ENCODE measurements at places on chromosomes 1 and 21.

DNA sequence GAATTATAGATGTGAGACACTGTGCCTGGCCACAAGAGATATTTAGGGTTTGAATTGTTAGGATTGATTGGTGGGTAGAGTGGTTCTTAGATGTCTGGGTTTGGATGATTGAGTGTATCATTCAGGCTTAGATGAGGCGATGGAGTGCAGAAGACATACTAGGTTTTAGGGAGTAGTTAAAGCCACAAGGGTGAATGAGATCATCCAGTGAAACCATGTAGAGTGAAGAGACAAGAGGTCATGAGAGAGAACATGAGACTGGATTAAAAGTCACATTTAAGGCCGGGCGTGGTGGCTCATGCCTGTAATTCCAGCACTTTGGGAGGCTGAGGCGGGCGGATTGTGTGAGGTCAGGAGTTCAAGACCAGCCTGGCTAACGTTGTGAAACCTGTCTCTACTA is 37.2 kb downstream of the ZFYVE9 start:
- DNase-seq = no peak

GRCh38 chr1:245291351-245291750 is 136.6 kb downstream of the KIF26B start:
- no peak for DNase-seq

DNA sequence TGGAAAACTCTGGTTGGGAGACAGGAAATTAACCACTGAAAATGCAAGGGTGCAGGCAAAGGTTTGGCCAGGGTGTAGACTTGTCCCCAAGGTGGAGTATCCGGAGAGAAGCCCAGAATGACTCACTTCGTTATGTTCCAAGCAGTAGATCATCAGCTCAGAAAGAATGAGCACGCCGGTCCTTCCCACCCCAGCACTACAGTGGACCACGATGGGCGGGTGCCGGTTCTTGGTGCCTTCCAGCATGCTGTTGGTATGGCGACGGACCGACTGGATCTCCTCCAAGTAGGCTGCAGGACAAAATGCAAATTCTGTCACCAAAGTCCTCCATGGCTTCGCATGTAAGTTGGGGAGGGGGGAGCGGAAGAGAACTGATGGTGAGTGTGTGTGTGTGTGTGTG is 83.4 kb downstream of the SMYD2 start:
- DNase-seq = no peak

GRCh38 chr21:42303443-42303842 is 11.8 kb downstream of the TFF3 start:
- DNase-seq = no peak

GRCh38 chr1:67893126-67893495 is 59.8 kb upstream of the GNG12 start:
- no peak for DNase-seq

DNA sequence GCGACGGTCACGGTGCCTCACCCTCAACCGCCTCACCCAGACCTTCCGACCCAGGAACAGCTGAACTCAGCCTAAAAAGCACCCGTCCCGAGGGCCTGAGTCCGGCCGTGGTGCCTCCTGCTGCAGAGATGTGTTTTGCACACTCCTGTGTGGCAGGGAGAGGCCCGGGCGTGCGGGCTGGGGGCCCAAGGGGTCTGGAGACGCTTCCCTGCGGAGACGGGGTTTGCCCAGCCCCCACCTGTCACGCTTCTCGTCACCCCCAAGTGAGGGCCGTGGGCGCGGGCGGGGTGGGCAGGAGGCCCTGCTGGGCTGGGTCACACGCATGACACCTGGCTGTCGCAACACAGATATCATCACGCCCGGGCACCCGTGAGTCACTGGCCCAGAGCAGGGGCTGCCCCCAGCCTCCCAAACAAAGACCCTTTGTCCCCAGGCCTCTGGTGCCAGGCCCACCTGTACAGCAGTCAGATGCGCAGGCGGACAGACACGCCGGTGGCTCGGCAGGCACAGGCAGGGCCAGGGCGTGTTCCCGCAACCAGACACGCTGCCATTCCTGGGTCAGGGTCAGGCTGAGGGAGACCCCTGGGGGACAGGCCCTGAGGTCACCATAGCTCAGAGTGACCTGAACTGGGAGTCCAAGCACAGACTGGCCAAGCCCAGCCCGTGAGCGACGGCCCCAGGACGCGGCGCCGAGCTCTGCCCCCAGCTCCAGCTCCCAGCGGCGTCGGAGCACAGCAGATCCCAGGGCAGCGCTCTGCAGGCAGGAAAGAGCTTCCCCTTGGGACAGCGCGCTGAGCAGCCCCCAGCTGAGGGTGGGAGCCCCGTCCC is 6.1 kb downstream of the B3GALT6 start:
- no peak for DNase-seq

DNA sequence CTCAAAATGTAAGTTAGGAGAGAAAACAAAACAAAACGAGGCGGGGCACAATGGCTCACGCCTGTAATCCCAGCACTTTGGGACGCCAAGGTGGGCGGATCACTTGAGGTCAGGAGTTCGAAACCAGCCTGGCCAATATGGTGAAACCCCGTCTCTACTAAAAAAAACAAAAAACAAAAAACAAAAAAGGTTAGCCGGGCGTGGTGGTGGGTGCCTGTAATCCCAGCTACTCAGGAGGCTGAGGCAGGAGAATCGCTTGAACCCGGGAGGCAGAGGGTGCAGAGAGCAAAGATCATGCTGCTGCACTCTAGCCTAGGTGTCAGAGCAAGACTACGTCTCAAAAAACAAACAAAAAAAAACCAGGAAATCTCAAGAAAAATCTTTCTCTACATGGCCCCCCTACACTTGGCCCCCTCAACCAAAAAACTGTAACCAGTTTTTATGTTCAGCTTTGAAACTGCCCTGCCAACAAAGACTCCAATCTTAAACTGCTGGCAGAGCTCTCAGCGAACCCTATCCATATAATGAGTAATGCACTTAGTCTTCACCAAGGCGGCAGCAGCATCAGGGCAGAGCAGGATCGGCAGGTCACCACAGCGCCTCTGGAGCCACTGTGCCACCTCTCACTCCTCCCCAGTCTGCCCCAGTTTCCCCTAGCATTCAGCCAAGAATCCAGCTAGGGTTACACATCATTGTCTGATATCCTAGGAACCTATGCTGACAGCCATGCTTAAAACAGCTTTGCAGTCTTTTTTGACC is 71.7 kb downstream of the JAK1 start:
- no peak for DNase-seq

DNA sequence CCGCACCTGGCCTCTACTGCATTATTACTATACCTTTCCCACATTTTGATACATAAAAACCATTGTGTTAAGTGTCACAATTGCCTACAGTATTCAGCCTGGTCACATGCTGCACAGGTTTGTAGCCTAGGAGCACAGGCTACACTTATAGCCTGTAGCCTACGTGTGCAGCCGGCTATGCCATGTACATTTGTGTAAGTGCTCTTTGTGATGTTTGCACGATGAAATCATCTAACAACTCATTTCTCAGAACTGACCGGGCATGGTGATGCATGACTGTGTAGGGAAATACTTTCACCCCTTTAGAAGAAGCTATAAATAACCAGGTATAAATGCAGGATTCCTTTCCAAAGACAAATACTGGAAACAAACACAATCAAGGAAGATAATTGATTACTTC is 12.1 kb downstream of the ERG start:
- DNase-seq = no peak

- no peak for DNase-seq
These were observed 23.1 kb downstream of the SLC26A9 start for GRCh38 chr1:205920159-205920558.

DNA sequence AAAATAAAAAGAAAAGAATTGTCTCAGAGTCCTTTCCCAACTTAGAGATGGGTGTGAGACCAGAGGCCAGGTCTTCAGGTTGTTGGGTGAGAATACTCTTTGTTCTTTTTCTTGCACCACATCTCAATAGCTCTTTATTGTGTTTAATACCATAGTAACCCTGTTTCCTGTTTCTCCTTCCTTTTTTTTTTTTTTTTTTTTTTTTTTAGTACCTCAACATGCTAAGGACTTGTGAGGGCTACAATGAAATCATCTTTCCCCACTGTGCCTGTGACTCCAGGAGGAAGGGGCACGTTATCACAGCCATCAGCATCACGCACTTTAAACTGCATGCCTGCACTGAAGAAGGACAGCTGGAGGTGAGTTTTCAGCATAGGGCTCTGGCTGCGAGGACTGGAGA is 24.4 kb downstream of the CELF3 start:
- DNase-seq = no peak

GRCh38 chr1:178540646-178541045 is 27.7 kb downstream of the TEX35 start:
- no peak for DNase-seq

DNA sequence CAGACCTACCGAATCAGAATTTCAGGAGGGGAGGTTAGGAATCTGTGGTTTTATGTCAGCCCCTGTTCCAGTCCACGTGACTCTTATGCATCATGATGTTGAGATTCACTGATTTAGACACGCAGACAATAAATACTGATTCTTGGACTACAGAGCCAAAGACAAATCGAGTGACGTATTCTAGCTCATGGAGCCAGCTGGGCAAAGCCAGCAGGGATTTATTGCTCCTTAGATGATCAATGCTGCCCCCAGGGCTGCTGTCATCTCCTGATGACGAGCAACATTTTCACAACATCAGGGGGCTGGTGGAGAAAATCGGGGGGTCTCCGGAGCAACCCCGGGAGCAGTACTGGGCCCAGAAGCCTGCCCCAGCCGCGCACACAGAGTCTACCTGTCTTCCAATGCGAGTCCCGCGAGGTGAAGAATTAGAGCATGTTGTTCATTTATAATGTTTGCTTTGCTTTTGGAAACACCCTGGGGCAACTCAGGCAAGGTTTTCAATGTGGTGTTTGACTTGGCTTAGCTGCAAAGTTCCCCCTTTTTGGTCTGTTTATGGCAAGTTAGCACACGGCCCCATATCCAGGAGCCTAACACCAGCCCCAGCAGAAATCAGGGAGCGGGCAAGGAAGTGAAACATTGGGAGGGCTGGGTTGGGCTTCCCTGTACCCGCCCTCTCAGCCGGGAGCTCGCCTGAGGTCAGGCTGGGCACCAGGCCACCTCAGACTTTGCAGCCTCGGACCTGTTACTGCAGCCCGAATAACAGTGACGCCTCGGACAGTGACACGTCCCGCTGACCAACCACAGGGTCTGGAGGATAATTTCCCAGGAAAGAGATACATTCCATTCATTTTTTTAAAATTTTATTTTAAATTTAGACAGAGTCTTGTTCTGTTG is 19.9 kb upstream of the CLDN14 start:
- no peak for DNase-seq

- DNase-seq = peak; percentile 21
These were observed 1.7 kb downstream of the CEP170 start for GRCh38 chr1:243253211-243253925.

- no peak for DNase-seq
These were observed 352.4 kb upstream of the RUNX1 start for GRCh38 chr21:35401476-35401875.

DNA sequence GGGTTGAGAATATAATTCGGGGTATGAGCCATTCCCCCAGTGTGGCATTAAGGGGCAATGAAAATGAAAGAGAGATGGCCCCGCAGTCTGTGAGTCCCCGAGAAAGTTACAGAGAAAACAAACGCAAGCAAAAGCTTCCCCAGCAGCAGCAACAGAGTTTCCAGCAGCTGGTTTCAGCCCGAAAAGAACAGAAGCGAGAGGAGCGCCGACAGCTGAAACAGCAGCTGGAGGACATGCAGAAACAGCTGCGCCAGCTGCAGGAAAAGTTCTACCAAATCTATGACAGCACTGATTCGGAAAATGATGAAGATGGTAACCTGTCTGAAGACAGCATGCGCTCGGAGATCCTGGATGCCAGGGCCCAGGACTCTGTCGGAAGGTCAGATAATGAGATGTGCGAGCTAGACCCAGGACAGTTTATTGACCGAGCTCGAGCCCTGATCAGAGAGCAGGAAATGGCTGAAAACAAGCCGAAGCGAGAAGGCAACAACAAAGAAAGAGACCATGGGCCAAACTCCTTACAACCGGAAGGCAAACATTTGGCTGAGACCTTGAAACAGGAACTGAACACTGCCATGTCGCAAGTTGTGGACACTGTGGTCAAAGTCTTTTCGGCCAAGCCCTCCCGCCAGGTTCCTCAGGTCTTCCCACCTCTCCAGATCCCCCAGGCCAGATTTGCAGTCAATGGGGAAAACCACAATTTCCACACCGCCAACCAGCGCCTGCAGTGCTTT is 9.4 kb downstream of the PROX1 start:
- no peak for DNase-seq

DNA sequence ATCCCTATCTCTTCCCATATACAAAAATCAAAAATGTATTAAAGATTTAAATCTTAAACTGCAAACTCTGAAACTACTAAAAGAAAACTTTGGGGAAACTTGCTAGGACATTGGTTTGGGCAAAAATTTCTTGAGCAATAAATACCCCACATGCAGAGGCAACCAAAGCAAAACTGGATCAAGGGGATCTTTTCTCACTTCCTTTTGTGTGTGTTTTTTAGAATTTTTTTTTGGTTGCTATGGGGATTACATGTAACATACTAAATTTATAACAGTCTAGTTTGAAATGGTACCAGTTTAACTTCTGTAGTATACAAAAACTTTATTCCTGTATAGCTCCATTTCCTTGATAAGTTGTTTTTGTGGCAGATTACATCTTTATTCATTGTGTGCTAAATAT is 16.8 kb downstream of the MAST2 start:
- no peak for DNase-seq

DNA sequence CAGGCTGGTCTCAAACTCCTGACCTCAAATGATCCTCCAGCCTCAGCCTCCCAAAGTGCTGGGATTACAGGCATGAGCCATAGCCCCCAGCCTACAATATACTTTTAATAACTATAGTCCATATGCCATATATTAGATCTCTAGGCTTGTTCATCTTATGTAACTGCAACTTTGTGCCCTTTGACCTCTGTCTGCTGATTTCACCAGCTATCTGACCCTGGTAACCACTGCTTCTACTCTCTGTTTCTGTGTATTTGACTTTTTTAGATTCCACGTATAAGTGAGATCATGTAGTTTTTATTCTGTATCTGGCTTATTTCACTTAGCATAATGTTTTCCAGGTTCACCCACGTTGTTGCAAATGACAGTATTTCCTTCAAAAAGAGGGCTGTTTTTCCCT is 25.5 kb downstream of the STUM start:
- no peak for DNase-seq

- no peak for DNase-seq
These were observed 473.6 kb upstream of the ZP4 start for GRCh38 chr1:238364214-238364892.

- no peak for DNase-seq
These were observed 365.3 kb downstream of the HHIPL2 start for GRCh38 chr1:222182641-222183040.

DNA sequence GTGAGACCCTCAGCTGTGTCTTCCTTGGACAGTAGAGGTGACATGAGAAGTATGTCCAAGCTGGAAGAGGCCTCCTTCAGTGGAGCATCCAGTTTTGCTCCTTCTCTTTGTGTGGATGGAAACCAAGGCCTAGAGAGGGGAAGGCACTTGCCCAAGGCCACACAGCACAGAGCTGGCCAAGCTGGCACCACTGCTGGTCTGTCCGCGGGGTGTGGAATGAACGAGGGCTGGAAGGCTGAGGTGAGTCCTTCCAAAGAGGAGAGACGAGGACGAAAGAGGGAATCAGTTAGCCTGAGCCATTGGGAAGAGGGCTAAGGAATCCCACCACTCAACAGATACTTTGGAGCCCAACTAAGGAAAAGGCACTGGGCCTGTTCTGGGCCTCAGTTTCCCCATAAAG is 27.8 kb upstream of the SELENON start:
- no peak for DNase-seq

Measured in activated CD8-positive, alpha-beta T cell treated with anti-CD3 and anti-CD28 coated beads, Interleukin-2, amount 10 ng/mL, durations not matched to agents 7 days and 5 days (primary cell).